Activated CD4-positive, alpha-beta T cell treated with anti-CD3 and anti-CD28 coated beads, Interleukin-2, amount 50 U/mL, for 16 hours (primary cell): ENCODE measurements at places on chromosomes 5 and 9.
A peak's percentile ranks its signal among the peaks of the same experiment; 100 is the strongest.

- DNase-seq, result no peak
Measured at GRCh38 chr9:93459432-93459847, 6.1 kb upstream of the FAM120AOS start.

GRCh38 chr5:107103522-107103921, 567.2 kb downstream of the EFNA5 start:
- no peak for DNase-seq

GRCh38 chr9:81430727-81431126, 258.6 kb downstream of the TLE1 start:
- DNase-seq, result no peak

DNA sequence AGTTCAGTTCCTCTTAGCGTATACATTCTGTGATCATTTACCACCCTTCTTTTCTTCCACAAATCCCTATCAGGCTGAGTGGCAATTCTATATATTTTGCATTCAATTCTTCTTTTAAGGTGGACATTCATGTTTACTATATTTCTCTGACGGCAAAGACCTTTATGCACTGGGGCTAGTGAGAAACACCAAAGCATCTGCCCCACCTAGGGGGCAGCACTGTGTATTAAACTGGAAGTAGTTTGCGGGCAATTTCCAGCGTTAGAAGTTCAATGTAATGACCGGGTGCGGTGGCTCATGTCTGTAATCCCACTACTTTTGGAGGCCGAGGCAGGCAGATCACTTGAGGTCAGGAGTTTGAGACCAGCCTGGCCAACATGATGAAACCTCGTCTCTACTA, 27.9 kb upstream of the FBXL7 start:
- DNase-seq, result no peak

DNA sequence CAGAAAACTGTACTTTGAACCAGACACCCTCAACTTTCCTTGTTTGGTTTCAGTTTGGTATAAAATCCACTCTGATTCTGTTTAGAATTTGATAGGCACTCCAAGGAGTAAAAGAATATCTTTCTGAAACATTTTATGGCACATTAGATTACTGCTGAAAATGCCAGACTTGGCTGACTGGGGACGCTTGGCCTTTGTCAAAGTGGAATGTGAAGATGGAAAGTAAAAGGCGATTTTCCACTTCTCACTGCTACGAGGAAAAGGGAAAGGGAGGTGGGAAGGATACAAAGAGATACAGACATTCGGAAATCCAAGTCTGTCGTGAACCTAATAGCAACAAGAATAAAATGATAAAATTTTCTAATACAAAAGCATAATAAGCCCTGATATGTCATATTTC, 203.9 kb downstream of the DMRT2 start:
- DNase-seq, result no peak

DNA sequence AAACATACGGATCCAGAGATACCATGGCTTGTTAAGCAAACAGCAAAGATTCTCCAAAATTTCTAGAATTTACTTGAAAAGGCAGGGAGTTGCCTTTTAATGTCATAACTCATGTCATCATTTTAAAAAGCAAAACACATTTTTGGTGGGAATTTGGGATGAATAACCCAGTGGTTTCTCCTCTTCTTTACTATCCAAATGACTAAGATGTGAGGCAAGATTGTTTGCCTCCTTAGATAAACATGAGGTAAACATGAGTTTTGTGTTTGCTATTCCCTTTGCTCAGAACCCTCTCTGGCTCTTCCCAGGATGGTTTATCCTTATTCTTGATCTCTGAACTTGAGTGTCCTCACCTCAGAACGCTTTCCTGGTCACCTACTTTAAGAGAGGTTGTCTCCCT, 267.0 kb downstream of the EBF1 start:
- no peak for DNase-seq

DNA sequence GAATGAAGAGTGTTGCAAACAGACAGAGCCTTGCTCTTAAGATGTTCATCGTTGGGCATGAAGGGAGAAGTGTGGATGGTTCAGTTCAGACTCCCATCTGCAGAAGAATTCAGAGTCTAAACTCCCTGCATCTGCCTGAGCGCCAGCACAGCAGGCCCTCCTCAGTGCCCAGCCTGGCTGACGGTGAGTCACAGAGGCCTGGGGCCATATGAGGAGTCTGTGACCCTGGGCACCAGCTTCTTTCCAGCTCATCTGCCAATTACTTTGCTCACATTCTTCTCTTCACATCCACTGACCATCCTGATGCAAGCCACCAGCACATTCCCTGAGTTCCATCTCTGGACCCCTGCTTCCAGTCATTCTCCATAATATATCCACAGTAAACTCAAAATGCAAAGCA, 401.1 kb upstream of the TRPC7 start:
- no peak for DNase-seq

GRCh38 chr5:10760096-10760920, 726 bp downstream of the DAP start:
- DNase-seq, result peak; percentile 29

GRCh38 chr9:112249277-112249676, 74.2 kb upstream of the SUSD1 start:
- DNase-seq, result peak; percentile 38

GRCh38 chr5:130815246-130815645, 349.8 kb downstream of the HINT1 start:
- no peak for DNase-seq

DNA sequence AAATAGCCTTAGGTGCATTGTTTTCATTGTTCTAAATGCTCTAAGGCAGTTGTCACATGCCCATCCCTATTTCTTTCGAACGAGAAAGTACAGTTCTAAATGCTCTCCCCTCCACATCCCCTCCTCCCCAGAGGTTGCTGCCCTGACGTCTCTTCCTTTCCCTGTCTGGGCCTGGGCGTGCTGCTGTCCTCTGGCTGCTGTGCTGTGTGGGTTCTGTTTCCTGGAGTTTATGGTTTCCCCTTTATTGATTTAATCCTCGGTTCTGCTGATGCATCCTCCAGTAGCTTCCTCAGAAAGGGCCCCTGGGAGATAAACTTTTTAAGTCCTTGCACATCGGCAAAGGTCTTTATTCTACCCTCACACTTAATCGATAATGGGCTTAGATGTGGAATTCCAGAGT, 48.8 kb downstream of the MVB12B start:
- no peak for DNase-seq

DNA sequence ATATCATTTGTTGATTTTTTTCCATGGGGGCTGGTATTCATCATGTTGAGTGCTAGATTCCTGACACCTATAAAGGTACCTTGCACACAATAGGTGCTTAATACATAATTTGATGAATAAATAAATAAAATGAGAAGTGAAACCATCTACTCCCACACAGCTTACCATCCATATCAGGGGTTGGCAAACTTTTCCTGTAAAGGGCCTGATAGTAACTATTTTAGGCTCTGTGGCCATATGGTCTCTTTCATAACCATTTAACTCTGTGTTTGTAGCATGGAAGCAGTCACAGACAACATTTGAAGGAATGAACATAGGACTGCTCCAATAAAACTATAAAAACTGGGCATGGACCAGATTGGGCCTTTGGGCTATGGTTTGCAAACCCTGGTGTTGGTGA, 100.3 kb downstream of the GCNT1 start:
- no peak for DNase-seq

DNA sequence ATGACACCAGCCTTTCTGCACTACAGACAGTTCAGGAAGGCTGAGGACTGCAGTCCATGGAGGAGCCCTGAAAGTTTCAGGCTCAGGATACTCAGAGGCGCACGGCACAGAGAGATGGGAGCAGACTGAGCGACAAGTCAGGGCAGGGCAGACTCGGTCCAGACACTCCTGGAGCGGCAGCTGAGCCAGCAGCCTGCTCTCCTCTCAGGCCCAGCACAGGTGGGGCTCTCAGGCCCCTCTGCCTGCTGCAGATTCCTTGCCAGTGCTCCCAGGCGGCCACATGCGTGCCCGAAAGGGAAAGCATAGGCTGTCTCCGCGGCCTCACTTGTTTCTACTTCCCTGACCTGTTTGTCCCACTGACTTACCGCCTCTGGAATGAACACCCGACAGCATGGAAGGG, 228.3 kb downstream of the IRX2 start:
- DNase-seq, result no peak

DNA sequence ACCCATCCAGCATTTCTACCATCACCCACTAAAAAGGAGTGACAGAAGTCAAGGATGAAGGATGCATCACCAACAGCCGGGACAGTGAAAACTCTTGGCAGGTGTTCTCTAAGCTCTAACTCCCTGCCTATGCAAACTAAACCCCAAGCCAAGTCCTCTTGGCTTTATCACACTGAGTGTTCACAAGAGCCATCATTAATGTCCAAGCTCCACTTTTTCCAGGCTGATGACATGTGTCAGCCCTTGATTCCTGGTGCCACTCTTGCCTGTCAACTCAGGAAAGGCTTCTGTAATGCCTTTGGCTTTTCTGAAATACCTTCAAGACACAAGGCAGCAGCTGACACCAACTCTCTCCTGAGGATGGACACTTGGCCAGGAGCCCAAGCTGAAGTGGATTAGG, 86.9 kb downstream of the NR6A1 start:
- DNase-seq, result no peak

DNA sequence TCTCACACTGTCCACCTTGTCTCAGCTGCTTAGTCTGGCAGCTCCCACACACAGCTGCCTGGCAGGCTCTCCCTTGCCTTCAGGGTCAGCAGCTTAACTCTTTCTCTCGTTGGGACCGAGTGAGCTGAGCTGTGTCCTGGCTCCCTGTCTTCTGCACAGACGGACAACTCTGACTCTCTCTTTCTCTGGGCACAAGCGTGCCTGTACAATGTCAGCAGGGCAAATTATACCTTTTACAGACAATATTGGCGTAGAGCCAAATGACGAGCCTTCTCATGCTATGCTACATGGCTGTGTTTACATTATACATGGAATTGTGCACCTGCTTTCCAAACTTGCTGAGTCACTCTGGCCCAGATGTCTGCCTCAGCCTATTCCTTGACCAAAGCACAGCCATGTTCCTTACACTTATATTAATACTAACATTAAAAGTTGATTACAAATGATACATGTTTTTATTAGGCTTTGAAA, 188.6 kb downstream of the CYLC2 start:
- no peak for DNase-seq

GRCh38 chr9:116152941-116153764, 438 bp upstream of the PAPPA start:
- DNase-seq, result no peak

DNA sequence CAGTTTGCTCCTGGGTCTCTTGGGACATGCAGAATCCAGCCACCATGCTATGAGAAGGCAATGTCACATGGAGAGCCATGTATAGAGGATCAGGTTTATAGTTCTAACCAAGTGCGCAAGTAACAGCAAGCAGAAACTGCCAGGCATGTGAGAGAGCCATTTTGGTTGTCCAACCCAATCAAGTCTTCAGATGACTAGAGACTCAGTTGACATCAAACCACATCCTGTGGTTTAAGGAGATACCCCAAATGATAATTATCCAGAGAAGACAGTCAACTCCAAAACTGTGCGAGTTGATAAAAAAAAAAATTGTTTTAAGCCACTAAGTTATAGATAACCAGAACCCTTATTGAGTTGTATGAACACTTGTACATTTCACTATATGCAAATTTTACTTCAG, 40.2 kb downstream of the TMEM232 start:
- DNase-seq, result peak; percentile 20

GRCh38 chr5:40430101-40430710, 249.5 kb upstream of the PTGER4 start:
- DNase-seq, result no peak

GRCh38 chr5:26419987-26420386, 618.4 kb downstream of the CDH9 start:
- DNase-seq, result no peak

DNA sequence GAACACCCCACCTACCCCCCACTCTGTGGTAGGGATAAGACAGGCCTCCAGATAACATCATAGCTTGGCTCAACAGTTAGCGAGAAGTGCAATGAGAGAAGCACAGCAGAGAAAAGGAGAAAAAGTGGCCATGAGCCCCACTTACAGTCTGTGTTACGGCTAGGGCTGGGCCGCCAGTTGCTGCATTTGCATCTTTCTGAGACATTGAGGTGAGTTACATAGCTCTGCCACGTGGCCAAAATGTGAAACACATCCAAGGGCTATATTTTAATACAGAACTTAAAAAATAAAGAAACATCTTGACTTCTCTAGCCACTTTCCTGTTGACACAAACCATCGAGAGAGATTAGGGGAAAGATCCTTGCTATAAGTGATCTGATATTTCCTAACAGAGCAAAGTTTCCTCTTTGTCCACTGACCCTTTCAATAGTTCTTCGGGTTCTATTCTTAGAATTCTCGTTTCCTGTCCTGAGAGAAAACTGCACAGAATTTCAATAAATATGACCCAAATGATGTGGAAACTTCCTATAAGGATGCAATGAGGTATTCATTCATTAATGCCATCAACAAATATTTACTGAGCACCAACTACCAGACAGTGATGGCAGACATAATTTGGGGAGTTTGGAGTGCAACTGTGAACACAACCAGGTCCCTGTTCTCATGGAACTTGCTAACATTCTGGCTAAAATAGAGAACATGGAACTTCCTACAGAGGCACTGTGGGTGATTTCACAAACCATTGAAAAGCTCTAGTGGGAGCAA, 3.2 kb upstream of the TLE4 start:
- no peak for DNase-seq

GRCh38 chr5:55750499-55750898, 12.6 kb downstream of the DDX4 start:
- DNase-seq, result no peak

DNA sequence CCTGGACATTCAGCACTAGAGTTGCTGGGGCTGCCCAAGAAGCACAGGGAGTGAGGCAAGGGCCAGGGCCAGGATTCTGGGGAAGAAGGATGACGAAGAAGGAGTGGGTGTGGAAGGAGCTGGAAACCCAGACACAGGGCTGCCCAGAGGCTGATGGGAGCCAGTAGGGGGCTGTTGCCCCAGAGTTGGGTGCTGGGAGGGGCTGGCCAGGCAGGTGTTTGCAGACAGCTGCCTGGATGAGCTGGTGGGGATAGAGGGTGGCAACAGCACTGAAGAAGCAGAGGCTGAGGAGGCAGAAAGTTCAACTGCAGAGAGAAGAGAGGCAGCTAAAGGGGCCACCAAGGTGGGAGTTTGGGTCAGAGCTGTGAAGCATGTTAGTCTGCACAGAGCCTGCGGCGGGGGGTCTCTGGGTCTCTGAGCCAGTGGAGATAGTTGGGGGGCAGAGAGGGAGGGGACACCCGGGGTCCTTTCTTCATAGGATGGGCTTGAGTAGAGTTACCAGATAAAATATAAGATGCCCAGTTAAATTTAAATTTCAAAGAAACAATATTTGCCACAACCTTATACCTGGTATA, 2.5 kb upstream of the AQP7 start:
- DNase-seq, result no peak

DNA sequence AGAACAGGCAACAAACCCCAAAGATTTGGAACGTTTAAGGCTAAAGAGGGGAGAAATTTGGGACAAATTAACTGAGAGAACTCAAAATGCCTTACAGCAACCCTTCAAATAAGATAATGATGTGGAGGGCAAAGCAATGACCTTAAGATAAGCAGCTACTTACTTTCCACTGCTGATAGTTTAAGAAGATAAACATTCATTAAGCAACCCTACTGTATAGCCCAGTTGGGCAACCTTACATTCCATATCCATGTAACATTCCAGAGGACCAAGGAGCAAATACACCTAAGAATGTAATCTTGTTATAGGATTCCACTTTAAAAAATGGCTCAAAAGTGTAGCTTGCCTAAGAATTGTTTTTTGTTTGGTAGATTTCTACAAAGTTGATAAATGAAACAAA, 14.8 kb downstream of the ETF1 start:
- DNase-seq, result no peak

- DNase-seq, result no peak
Measured at GRCh38 chr9:100419166-100419565, 7.8 kb upstream of the MSANTD3 start.
